ENCODE measurements at places on chromosomes 16 and 17. TPM values are rescaled to one million over a fixed set of nuclear protein-coding genes. Genes with fewer than 3 reads are reported as not detected.

Gene PPP1R27
- polyA plus RNA-seq, result 0.21 TPM

Gene ST6GALNAC2
- 3.9 TPM for polyA plus RNA-seq

Gene HOXB9
- 0.03 TPM for polyA plus RNA-seq

Gene ABCA3
- 4.7 TPM for polyA plus RNA-seq

DNA sequence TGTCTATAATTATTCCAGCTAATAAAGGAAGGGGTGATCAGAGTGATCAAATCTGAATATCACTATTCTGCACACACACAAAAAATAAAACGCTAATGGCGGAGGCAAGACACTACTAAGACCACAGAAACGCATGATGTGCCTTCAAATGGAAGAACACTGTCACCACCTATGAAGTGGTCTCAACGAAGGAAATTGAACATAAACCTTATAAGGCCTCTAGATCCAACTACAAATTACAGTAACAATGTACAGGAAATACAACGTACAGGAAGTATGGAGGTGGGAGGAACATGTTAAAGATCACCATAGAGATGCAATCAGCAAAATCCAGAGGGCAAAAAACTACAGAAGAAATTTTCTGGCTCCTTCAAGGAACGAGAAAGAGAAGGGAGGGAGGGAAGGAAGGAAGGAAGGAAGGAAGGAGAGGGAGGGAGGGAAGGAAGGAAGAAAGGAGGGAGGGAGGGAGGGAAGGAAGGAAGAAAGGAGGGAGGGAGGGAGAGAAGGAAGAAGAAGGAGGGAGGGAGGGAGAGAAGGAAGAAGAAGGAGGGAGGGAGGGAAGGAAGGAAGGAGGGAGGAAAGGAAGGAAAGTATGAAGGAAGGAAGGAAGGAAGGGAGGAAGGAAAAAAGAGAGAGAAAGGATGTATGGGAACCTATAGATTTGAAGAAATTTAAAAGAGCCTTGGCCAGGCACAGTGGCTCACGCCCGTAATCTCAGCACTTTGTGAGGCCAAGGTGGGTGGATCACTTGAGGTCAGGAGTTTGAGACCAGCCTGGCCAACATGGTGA lies 3.1 kb upstream of the SGCA start:
- no peak overlapping the region for H3K27ac ChIP-seq
- no peak for DNase-seq
- H3K27me3 ChIP-seq, result no peaks in the 10 kb centered on the region
- no peak overlapping the region for H3K4me3 ChIP-seq
- H3K36me3 ChIP-seq, result no peaks in the 10 kb centered on the region

DNA sequence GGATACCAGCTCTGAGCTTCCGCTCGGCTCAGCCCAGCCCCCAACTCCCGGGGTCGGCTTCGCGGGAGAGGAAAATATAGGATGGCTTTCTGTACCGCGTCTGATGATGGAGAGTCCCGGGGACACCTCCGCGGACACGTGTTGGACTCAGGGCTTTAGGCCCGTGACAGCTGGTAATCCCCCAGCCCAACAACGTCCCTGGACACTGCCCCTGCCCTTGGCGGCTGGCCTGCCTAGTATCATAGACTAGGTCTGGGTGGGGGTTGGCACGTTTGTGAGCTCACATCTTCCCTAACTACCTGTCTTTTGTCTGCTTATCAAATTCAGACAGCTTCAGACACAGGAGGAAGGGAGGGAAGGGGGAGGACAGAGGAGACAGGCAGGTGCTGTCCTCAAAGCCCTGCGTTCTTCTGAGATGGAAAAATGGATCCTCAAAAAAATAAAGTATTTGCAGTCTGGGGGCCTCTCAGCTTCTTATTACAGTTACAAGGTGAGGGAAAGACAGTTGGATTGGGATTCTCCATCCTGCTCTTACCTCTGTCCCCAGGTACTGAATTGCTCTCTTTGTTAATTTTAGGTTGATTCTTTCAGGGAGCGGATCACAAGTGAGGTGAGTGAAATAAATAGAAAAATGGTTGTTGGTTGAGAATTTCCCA lies 698 bp downstream of the PSME3 start:
- DNase-seq, result no peak
- H3K4me3 ChIP-seq, result peak overlapping the region; percentile 97
- no peaks in the 10 kb centered on the region for H3K4me1 ChIP-seq
- no peaks in the 10 kb centered on the region for H3K27me3 ChIP-seq
- H3K27ac ChIP-seq, result peak overlapping the region; percentile 71

GRCh38 chr17:50219342-50219741 lies 17.9 kb upstream of the COL1A1 start:
- no peaks in the 10 kb centered on the region for H3K27me3 ChIP-seq
- DNase-seq, result no peak
- H3K4me3 ChIP-seq, result no peak overlapping the region
- H3K36me3 ChIP-seq, result no peaks in the 10 kb centered on the region
- no peak overlapping the region for H3K27ac ChIP-seq
- peaks cover 6% of the 10 kb centered on the region for H3K4me1 ChIP-seq

- no peaks in the 10 kb centered on the region for H3K4me1 ChIP-seq
- DNase-seq, result no peak
- H3K36me3 ChIP-seq, result no peaks in the 10 kb centered on the region
These were observed 14.8 kb downstream of the ALOXE3 start for GRCh38 chr17:8103549-8103948.

DNA sequence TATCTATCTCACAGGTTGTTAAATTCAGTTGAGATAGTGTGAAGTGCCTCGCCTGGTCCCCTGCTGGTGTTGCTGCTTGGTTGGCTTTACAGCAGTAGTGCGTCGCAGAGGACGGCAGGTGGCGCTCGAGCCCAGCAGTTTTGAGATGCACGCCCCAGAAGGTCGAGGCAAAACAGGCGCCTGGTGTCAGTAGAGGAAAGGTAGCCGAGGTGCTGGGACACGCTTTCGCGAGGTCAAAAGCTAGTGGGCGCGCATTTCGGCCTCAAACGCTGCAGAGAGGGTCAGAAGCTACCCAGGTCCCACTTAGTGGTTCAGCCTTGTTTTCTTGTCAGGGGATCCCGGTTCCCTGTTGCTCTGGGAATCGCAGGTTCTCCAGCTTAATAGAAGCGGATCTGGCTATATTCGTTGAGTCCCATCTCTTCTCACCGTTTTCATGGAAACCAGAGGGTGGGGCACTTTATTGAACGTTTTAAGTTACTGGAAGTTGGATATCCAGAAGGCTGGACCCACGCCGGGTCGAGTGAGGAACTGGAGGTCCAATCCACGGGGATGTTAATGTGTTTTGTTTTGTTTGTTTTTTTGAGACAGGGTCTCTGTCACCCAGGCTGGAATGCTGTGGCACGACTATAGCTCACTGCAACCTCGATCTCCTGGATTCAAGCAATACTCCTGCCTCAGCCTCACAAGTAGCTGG lies 10.3 kb upstream of the ZFP90 start:
- H3K4me1 ChIP-seq, result peaks cover 8% of the 10 kb centered on the region
- H3K27me3 ChIP-seq, result no peaks in the 10 kb centered on the region
- no peak overlapping the region for H3K4me3 ChIP-seq
- DNase-seq, result peak; percentile 85

GRCh38 chr17:82930043-82930923 lies 90.5 kb upstream of the ZNF750 start:
- no peak overlapping the region for H3K4me3 ChIP-seq
- peaks cover 79% of the 10 kb centered on the region for H3K36me3 ChIP-seq
- DNase-seq, result no peak

- H3K4me1 ChIP-seq, result peaks cover 5% of the 10 kb centered on the region
- DNase-seq, result peak; percentile 94
- H3K27ac ChIP-seq, result peak overlapping the region; percentile 75
- no peak overlapping the region for H3K4me3 ChIP-seq
These were observed 23.6 kb upstream of the ATF7IP2 start for GRCh38 chr16:10362077-10362863.

DNA sequence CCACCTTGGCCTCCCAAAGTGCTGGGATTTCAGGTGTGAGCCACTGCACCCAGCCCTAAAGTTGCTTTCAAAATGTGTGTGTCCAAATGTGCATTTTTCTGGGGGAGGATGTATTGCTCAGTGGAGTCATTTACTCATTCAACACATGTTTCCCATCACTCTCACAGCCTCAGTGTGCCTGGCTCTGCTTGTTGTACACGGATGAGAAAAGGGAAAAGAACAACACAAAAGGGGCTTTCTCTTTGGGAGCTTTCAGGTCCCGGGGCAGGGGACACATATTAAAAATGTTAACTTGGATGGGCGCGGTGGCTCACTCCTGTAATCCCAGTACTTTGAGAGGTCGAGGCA lies 1.7 kb upstream of the PPL start:
- H3K27me3 ChIP-seq, result peaks cover 19% of the 10 kb centered on the region
- H3K4me1 ChIP-seq, result peaks cover 26% of the 10 kb centered on the region
- no peak for DNase-seq
- H3K36me3 ChIP-seq, result no peaks in the 10 kb centered on the region
- no peak overlapping the region for H3K4me3 ChIP-seq

Measured in large intestine (tissue), 12 donors.